ENCODE measurements at places on chromosomes 4 and X.

DNA sequence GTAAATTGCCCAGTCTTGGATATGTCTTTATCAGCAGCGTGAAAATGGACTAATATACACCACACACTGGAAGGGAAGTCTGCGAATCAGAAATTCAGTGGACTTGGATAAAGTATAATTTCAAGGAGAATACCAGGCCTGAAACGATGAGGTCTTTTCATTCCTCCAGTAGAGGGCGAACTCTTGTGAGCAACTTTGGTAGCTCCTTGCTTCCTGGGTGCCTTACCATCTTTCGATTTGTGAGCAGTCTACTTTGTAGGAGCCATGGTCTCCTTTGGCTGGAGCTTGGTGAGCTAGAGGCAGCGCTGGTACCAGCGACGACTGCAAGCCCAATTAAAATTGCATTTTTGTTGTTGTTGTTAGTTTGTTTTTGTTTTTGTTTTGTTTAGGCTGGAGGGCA is 791.9 kb downstream of the FAT4 start:
- no peak for DNase-seq
- no peaks in the 10 kb centered on the region for H3K36me3 ChIP-seq
- no peak overlapping the region for H3K27ac ChIP-seq
- no peaks in the 10 kb centered on the region for H3K27me3 ChIP-seq
- H3K4me3 ChIP-seq: no peak overlapping the region

DNA sequence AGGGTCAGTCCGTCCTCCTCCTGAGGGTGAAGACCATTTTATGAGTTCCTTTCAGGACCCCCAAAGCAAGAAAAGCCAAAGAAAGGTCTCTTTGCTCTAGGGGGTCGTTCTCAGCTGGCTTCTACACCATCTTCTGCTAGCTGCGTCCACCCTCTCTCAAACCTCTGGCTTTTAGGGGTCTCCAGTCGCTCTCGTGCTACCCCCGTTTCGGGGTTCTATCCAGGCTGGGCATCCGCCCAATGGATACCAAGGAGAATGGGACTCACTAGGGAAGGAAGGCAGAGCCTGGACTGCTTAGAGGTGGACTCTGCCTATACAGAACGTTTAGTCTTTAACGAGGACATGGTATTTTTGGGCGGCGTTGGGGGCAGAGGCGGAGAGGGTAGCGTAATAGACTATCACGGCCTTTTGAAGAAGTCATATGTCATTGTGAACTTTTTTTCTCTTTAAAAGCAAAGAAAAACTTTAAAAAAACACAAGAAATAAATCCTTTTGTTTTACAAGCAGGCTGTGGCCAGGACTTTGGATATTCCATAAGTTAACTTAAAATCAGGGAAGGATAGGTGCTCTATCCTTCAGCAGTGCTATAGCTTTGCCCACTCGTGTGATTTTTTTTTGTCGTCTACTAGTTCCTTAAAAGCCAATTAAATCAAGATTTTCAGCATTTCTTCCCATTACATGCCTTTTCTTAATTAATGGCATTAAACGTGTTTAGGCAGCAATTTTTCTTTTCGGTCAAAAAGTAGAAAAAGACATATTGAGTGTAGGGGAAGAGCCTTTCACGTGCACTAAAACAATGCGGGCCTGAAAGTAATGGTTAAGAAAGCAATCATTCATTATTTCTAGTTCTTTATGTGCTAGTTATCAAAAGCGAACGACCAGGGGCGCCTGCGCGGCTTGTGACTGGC is 7.2 kb upstream of the PITX2 start:
- peaks cover 7% of the 10 kb centered on the region for H3K4me1 ChIP-seq
- no peak for DNase-seq
- peaks cover 98% of the 10 kb centered on the region for H3K27me3 ChIP-seq
- no peaks in the 10 kb centered on the region for H3K36me3 ChIP-seq

- H3K4me3 ChIP-seq: no peak overlapping the region
- no peaks in the 10 kb centered on the region for H3K36me3 ChIP-seq
- no peak overlapping the region for H3K27ac ChIP-seq
- no peaks in the 10 kb centered on the region for H3K27me3 ChIP-seq
These were observed 38.5 kb upstream of the C1GALT1C1 start for GRCh38 chrX:120668357-120668756.

GRCh38 chr4:74039315-74039763 is 850 bp upstream of the CXCL3 start:
- no peaks in the 10 kb centered on the region for H3K4me1 ChIP-seq
- no peaks in the 10 kb centered on the region for H3K27me3 ChIP-seq
- H3K27ac ChIP-seq: no peak overlapping the region

GRCh38 chrX:150225266-150225665 is 137.9 kb upstream of the MAMLD1 start:
- no peak for DNase-seq
- no peak overlapping the region for H3K4me3 ChIP-seq
- H3K27ac ChIP-seq: no peak overlapping the region

GRCh38 chr4:17958181-17958580 is 63.4 kb downstream of the LCORL start:
- no peak overlapping the region for H3K4me3 ChIP-seq
- no peaks in the 10 kb centered on the region for H3K27me3 ChIP-seq
- H3K27ac ChIP-seq: no peak overlapping the region
- H3K36me3 ChIP-seq: peaks cover 3% of the 10 kb centered on the region

GRCh38 chr4:107509615-107510014 is 210.4 kb downstream of the PAPSS1 start:
- H3K27me3 ChIP-seq: no peaks in the 10 kb centered on the region
- H3K4me3 ChIP-seq: no peak overlapping the region
- H3K4me1 ChIP-seq: no peaks in the 10 kb centered on the region
- H3K27ac ChIP-seq: no peak overlapping the region

GRCh38 chr4:158013858-158014257 is 159.0 kb downstream of the GASK1B start:
- no peaks in the 10 kb centered on the region for H3K36me3 ChIP-seq
- no peak overlapping the region for H3K4me3 ChIP-seq
- H3K4me1 ChIP-seq: no peaks in the 10 kb centered on the region
- H3K27ac ChIP-seq: no peak overlapping the region
- DNase-seq: no peak
- H3K27me3 ChIP-seq: no peaks in the 10 kb centered on the region

GRCh38 chrX:112108145-112108544 is 25.6 kb upstream of the TRPC5 start:
- H3K36me3 ChIP-seq: no peaks in the 10 kb centered on the region
- H3K4me3 ChIP-seq: no peak overlapping the region
- DNase-seq: no peak
- H3K27ac ChIP-seq: no peak overlapping the region
- no peaks in the 10 kb centered on the region for H3K4me1 ChIP-seq

- no peak for DNase-seq
- no peaks in the 10 kb centered on the region for H3K27me3 ChIP-seq
- no peaks in the 10 kb centered on the region for H3K4me1 ChIP-seq
- no peak overlapping the region for H3K27ac ChIP-seq
- no peak overlapping the region for H3K4me3 ChIP-seq
These were observed 196.0 kb downstream of the KCNIP4 start for GRCh38 chr4:21752616-21753015.

DNA sequence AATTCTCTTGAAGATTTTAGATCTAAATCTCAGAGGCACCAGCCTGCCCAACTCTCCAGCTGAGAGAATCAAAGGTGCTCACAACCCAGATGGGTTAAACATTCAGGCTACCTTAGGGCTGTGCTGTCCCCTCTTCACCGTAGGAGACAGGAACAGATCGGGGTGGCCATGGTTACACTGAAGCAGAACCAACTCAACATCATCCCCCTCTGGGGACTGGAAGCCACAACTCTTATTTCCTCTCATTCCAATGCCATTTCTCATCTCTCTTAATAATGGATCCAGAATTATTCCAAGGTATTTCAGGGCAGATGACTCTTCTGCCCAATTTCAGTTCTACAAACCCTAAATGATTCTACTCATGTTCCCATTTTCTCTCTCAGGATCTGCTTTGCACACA is 109.7 kb downstream of the NKX6-1 start:
- no peak overlapping the region for H3K4me3 ChIP-seq
- no peaks in the 10 kb centered on the region for H3K36me3 ChIP-seq
- no peaks in the 10 kb centered on the region for H3K27me3 ChIP-seq
- no peaks in the 10 kb centered on the region for H3K4me1 ChIP-seq
- H3K27ac ChIP-seq: no peak overlapping the region
- no peak for DNase-seq

DNA sequence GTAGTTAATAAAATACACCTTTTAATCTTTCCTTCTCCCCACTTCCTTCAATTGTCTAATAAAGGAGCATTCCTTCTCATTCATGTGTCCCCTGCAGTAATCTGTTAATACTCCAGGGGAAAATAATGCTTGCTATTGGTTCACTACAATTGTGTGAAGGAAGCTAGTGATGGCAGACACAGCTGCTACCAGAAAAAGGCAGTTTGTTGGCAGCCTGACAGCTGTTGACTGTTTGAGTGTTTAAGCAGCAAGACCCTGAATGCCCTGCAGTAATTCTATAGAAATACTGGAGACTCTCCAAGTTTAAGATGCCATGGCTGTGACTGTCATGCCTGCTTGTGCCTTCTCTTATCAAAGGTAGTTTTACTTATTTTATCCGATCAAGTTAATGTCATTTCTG is 359.5 kb downstream of the C4orf33 start:
- H3K4me3 ChIP-seq: no peak overlapping the region
- no peaks in the 10 kb centered on the region for H3K27me3 ChIP-seq
- H3K27ac ChIP-seq: no peak overlapping the region
- no peaks in the 10 kb centered on the region for H3K4me1 ChIP-seq
- DNase-seq: no peak
- no peaks in the 10 kb centered on the region for H3K36me3 ChIP-seq

GRCh38 chr4:27154706-27155105 is 294.1 kb downstream of the STIM2 start:
- no peaks in the 10 kb centered on the region for H3K36me3 ChIP-seq
- no peak overlapping the region for H3K27ac ChIP-seq
- H3K4me1 ChIP-seq: no peaks in the 10 kb centered on the region

DNA sequence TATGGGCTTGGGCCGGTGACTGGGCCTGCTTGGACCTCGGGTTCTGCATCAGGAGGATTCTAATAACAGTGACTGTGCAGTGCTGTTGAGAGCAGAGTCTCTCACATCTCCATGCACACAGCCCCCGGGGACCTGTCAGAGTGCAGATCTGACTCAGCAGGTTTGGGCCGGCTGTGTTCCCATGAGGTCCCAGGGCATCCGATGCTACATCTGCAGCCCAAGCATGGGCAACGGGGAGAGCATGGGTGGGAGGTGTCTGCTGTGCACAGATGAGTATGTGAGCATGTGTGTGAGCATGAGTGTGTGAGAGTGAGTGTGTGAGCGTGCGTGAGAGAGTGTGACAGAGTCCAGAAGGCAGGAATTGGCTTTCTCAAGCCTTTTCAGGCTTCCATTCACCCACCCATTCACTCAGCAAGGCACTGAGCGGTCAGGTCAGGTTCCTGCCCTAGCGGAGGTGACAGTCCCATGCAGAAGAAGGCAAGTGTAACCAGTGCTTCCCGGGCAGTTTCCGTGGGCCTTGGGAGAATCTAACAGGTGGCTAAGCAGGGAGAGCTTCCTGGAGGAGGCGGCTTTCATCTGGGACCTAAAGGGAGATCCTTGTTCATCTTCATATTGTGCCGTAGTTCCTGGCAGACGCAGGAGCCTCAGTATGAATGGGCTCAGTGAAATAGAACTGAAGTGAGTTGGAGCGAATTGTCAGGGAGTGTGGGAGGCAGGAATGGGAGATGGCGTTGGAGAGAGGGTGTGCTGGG is 62.6 kb downstream of the SORCS2 start:
- H3K4me1 ChIP-seq: no peaks in the 10 kb centered on the region
- DNase-seq: no peak
- no peaks in the 10 kb centered on the region for H3K36me3 ChIP-seq
- no peak overlapping the region for H3K4me3 ChIP-seq

- no peak overlapping the region for H3K4me3 ChIP-seq
- no peak overlapping the region for H3K27ac ChIP-seq
- no peaks in the 10 kb centered on the region for H3K36me3 ChIP-seq
- no peak for DNase-seq
- H3K4me1 ChIP-seq: no peaks in the 10 kb centered on the region
These were observed 370.0 kb downstream of the GPAT3 start for GRCh38 chr4:83905952-83906351.

DNA sequence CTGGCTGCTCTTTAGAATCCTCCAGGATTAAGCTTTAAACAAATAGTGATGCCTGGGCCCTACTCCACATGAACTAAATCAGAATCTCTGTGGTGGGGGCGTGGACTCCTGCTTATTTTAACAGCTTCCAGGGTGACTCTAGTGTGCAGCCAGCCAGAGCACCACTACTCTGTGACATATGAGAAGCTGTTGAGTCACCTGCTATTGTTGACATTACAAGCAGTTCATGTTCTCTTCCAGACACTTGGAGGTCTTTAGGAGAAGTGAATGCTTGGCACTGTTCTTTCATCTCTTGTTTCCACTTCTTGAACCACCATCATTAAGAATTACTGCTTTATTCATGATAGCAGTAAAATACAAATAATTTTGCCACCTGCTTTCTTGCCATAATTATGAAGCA is 426 bp upstream of the C4orf51 start:
- DNase-seq: no peak
- H3K4me1 ChIP-seq: no peaks in the 10 kb centered on the region
- no peaks in the 10 kb centered on the region for H3K27me3 ChIP-seq
- H3K4me3 ChIP-seq: no peak overlapping the region

DNA sequence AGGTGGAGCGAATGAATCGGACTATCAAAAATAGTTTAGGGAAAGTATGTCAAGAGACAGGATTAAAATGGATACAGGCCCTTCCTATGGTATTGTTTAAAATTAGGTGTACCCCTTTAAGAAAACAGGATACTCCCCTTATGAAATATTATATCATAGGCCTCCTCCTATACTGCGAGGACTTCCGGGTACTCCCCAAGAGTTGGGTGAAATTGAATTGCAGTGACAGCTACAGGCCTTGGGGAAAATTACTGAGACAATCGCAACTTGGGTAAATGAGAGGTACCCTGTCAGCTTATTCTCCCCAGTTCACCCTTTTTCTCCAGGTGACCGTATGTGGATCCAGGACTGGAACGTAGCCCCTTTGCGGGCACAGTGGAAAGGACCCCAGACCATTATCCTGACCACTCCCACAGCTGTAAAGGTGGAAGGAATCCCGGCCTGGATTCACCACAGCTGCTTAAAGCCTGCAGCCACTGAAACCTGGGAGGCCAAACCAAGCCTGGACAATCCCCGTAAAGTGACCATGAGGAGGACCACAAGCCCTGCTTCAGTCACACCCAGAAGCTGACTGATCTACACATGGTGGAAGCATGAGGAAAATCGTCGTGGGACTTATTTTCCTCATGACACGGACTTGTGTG is 1138.1 kb downstream of the ARAP2 start:
- no peak overlapping the region for H3K4me3 ChIP-seq
- no peak for DNase-seq
- H3K36me3 ChIP-seq: no peaks in the 10 kb centered on the region
- no peak overlapping the region for H3K27ac ChIP-seq
- H3K27me3 ChIP-seq: no peaks in the 10 kb centered on the region
- H3K4me1 ChIP-seq: no peaks in the 10 kb centered on the region

GRCh38 chrX:69287095-69287494 is 121.8 kb upstream of the PJA1 start:
- H3K36me3 ChIP-seq: no peaks in the 10 kb centered on the region
- DNase-seq: no peak
- H3K27ac ChIP-seq: no peak overlapping the region
- H3K4me3 ChIP-seq: no peak overlapping the region

GRCh38 chr4:116223040-116223732 is 862.2 kb downstream of the TRAM1L1 start:
- no peak overlapping the region for H3K27ac ChIP-seq
- no peak overlapping the region for H3K4me3 ChIP-seq
- no peaks in the 10 kb centered on the region for H3K36me3 ChIP-seq
- no peak for DNase-seq
- no peaks in the 10 kb centered on the region for H3K27me3 ChIP-seq
- no peaks in the 10 kb centered on the region for H3K4me1 ChIP-seq
